ENCODE measurements at places on chromosomes 11 and 22.

- DNase-seq: no peak
Measured at GRCh38 chr22:47994601-47995263, 1232.3 kb downstream of the TBC1D22A start.

DNA sequence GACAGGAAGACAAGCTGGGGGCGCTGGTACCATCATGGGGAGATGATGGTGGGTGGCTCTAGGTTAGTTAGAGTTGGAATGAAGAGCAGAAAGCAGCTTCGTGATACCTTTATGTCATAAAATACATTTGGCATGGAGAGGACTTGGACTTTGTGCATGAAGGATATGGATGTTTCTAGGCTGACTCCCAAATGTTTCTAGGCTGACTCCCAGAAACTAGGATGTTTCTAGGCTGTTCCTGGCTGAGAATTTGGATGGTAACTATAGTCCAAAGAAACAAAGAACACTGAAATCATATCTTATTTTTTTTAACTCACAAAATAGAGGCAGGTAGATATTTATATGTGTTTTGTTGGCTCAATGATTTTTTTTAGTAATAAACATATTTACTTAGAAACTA lies 89.4 kb upstream of the VPREB1 start:
- DNase-seq: no peak

DNA sequence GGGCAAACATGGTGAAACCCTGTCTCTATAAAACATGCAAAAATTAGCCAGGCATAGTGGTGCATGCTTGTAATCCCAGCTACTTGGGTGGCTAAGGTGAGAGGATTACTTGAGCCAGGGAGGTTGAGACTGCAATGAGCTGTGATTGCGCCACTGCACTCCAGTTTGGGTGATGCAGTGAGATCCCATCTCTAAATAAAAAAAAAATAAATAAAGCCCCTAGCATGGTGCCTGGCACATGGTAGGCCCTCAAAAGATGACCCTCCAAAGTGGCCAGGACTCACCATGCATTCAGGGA lies 74.6 kb downstream of the PTPRJ start:
- no peak for DNase-seq

GRCh38 chr11:7418061-7418460 lies 67.2 kb upstream of the OLFML1 start:
- no peak for DNase-seq

- no peak for DNase-seq
Measured at GRCh38 chr22:39026509-39027150, 5.7 kb downstream of the APOBEC3D start.

DNA sequence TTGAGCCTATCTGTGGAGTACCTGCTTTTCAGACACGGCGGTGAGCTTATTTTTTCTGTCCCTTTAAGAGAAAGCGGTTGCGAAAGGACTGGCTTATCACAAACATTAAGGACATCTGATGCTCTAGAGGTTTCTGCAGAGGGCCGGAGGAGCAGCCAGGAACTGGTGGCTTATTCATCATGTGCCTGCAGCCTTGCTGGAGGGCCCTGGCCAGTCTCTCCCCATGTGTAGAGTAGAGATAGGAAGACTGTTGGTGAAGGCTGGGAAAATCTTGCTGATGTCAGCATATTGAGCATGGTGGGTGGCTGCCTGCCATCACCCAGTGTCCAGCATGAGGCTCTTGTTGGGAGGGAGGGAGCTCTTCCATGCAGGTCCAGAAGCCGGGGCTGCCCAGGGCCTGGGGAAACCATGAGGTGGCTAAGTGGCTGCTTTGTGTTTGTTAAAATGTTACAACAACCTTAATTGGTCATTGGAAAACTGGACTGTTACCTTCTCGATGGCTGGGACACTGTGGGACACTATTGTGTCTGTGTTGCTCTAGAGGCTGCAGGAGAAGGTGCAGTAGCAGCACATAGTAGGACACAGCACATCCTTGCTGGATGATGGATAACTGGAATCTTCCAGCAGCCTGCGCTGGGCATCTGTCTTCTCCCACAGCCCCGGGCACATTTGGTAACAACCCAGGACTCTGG lies 54.3 kb downstream of the TSPAN18 start:
- DNase-seq: no peak

- DNase-seq: no peak
Measured at GRCh38 chr11:15884777-15885540, 471.4 kb downstream of the SOX6 start.

DNA sequence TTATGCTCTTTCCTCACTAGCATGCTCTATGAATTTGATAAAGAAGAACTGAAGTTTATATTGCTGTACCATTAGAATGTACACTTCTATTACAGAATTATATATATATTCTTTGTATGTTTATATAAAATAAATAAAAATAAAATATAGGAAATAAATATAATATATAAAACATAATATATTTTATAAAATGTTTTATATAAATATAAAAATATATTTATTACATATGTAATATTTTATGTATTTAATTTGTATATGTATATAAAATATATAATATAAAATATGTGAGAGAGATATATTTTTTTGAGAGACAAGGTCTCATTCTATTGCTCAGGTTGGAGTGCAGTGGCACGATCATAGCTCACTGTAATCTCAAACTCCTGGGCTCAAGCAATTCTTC lies 18.3 kb upstream of the RTCB start:
- DNase-seq: no peak

GRCh38 chr11:119415966-119416365 lies 7.0 kb downstream of the THY1 start:
- DNase-seq: no peak

- no peak for DNase-seq
Measured at GRCh38 chr11:64788321-64789215, 10.2 kb upstream of the SF1 start.

GRCh38 chr11:122172352-122173073 lies 56.5 kb upstream of the BLID start:
- DNase-seq: no peak

DNA sequence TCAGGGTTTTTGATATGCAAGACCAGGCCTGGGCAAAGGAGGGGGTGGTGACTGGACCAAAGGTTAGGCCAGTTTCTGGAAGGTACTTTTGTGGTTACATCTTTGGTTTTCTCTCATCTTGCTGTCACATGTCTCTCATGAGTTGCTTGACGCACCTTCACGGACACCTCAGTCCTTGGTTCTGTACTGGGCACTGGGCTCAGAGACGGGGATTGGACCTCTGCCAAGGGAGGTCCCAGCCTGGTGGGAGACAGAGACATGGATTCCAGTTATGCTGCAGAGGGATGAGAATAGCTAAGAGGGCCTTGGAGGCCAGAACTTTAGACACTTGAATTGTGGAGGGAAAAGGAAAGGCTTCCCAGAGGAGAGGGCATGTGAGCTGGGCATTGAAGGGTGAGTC lies 1.7 kb downstream of the USP35 start:
- DNase-seq: no peak

DNA sequence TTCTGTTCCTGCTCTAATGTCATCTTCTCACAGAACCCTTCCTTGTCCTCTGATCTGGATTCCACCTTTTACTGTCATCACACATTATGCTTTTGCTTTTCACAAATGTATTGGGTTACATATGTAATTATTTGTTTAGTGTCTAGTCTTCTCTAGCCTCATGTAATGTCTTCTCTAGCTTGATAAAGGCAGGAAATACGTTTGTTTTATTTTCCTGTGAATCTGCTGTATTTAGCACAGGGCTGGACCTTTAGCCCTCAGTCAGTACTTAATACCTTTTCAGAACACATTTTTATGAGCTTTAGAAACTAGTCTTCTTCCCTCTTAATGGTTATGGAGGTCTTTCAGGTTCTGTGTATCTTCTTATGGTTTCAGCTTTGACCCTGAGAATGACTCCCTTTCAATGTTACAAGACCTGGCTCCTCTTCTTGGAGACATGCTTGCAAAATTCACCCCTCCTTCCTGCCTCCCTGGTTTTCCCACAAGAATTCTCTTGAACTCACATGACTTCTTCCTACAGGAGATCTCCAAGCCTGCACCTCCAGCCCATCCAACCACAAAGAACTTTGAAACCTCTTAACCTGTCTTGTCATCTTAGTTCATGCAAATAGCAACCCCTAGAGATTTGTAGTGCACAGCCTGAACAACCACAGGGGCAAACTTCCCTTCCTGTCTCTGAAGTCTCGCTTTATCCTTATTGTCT lies 132.7 kb upstream of the DDI1 start:
- no peak for DNase-seq

DNA sequence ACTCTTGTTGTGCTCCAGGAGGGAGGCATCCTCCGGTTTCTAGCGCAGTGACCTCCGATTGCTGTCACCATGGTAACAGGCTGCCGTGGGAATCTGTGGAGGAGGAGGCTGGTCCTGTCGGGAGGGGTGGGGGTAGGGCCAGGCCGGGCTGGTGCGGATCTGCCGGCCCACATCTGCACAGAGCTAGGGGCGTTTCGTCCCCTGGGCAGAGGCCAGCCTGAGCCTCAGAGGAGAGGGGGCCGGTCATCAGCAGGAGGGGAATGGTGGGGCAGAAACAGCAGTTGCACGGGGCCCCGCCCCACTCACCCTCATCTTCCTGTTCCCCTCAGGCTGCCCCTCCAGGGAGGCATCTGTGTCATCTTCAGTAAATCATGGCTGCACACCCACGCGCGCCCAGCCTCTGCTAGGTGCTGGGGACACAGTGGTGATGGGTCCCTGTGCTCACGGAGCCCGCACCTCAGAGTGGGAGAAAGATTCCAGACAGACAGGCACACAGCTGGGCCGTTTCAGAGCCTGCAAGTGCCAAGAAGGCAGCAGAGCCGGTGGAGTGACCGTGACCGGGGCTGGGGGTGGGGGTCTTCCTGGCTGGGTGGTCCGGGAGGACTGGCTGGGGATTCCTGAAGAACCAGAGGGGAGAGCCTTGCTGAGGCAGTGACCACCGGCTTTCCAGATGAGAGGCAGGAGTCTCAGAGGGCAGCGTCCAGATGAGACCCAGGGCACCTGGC lies 120.5 kb downstream of the CACNA1I start:
- DNase-seq: no peak

DNA sequence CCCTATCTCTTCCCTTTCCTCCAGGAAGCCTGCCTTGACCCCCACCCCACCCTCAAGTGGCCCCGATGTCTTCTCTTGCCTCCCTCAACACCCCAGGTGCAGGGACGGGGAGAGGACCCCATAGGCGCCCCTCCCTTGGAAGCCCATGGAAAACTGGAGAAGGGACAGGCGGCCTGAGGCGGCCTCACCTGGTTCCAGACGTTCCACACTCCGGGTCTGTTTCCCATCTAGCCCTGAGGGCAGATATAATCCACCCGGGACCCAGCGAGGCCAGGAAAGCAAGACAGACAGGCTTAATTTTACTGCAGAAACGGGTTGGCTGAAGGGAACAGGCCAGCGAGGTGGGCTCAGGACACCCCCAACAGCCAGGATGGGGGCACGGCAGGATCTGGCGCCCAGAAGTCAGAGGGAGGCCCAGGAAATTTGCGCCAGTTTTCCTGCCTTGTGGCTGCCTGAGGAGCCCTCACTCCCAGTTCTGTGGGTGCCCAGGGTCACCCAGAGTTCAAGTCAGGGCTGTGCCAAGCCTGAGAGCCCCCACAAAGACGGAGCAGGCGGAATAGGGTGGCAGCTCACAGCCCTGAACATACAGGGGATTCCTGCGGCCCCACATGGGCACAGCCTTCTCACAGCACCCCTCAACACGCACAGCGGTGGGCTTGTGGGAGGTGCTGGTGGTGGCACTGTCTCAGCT lies 3.0 kb upstream of the SIGIRR start:
- DNase-seq: no peak

Measured in activated naive CD4-positive, alpha-beta T cell (primary cell).